ENCODE measurements at places on chromosomes 11 and 22. TPM values are rescaled to one million over a fixed set of nuclear protein-coding genes. Genes with fewer than 3 reads are reported as not detected.

GRCh38 chr22:25380122-25380747 is 160.8 kb downstream of the CRYBB2 start:
- peak; percentile 43 for DNase-seq

DNA sequence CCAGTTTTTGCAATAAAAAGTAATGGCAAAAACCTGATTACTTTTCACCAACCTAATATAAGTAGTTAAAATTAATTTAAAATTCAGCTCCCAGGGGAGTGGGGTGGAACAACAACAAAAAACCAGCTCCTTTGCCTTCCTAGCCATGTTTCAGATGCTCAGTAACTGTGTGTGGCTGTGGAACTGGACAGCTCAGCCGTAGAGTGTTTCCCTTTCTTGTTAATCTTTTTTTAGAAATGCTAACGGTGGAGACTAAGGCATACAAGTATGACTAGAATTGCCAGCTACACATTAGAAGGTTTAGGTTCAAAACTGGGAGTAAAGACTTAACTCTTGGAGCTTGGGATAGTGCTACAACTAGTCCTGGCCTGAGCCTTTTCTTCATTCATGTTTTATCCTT is 45.0 kb downstream of the PPP6R3 start:
- DNase-seq: no peak

GRCh38 chr11:130817330-130817944 is 98.8 kb downstream of the SNX19 start:
- no peak for DNase-seq

DNA sequence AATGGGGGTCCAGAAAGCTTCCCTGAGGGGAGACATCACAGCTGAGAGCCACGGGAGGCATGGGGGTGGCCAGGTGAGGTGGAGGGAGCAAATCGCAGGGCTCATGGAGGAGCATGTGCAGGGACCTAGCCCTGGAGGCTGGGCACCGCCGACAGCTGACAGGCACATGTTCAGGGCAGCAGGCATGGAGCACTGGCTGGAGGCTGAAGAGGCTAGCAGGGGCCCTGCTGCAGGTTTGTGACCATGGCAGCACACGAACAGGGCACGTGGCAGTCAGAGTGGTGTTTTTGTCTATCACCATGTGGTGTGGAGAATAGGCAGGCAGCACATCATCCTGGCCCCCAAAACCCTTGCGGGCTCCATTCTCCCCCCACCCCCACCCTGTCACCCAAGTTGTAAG is 10.1 kb upstream of the CDC42EP2 start:
- no peak for DNase-seq

GRCh38 chr11:86208572-86208971 is 36.0 kb upstream of the EED start:
- no peak for DNase-seq

DNA sequence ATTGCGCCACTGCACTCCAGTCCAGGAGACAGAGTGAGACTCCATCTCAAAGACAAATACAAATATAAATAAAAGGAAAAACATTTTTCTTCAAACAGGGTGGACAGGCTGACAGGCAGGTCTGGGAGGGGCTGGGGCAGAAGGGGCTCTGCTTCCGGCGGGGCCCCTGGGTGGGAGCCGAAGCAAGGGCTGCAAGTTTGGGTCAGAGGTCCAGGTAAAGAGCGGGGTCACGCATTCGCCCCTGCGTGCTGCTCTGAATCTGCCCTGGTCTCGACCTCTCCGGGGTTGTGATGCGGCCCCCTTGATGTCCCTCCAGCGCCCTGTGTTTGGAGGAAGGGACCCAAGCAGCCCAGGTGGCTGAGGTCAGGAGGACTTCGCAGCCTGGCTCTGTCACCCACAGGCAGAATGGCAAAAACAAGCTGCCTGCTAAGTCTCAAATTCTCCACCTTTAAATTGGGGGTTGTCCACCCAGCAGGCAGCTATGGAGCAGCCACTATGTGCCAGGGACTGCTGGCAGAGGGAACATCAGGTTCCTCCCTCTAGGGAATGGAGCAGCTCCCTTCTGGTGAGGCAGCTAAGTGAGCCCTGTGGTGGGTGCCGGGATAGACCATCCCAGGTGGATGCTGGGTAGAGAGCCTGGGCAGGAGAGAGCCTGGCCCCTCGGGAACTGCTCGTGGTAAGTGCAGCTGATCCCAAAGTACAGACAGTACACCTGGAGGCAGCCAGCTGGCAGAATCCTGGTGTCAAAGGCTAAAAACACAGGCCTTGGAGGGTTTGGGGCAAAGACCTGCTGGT is 10.3 kb upstream of the PHF21B start:
- DNase-seq: no peak

The C11orf21 gene
- 0.11 TPM for total RNA-seq

Data from Daoy (cell line).